ENCODE measurements at places on chromosomes 5 and 9. TPM values are rescaled to one million over a fixed set of nuclear protein-coding genes. Genes with fewer than 3 reads are reported as not detected.

DNA sequence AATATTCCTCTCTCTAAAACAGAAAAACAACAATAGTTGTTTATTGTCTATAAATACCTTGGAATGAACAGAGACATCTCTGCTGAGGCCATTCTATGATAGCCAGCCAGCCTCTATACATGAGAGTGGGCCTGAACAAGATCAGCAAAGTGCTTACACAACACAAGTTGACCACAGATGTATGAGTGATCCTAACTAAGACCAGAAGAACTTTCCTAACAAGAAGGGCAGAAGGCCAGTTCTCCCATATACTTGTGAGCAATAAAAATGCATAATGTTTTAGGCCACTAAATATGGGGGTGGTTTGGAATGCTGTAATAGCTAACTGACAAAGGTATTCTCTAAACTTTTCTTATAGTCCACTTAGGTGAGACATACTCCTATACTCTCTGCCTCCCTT lies 345.7 kb downstream of the SPATA31D1 start:
- no peak for DNase-seq

DNA sequence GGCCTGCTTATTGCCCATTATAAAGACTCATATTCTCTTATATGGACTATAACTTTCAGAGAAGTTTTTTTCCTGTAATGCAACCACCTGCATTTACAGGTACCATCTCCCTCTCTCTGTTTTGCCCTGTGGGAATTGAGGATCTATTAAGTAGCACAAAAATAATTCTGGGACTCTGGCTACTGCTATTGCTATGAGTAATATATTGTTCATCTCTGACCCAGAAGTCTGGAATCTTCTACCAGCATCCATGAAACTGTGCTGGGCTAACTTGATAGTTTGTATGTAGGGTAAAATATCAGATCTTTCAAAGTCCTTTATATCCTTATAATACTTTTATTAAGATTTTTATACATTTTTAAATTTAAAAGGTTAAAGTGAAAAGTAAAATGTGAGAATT lies 607.2 kb downstream of the EFNA5 start:
- DNase-seq: no peak

DNA sequence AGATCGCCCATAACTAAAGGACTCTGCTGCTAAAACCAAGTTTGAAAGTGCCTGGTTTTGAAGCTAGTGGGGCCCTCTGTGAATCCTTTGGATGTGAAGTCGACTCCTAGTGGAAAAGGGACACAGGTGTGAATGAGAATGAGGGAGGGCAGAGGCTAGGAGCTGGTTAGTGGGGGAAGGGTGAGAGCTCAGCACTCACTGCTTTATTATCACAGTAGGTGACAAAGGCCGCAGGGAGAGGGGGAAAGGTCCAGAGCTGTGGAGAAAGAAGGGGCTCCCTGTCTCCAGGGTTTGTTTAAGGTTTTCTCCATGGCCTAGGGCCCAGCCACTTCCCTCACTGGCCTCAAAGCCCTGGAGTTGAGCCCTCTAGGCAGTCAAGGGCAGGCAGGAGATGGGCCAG lies 3.5 kb downstream of the HDHD3 start:
- no peak for DNase-seq

The NR4A3 gene
- 0.46 TPM for polyA plus RNA-seq

The DND1 gene
- polyA plus RNA-seq: not detected
